ENCODE measurements at places on chromosomes 1 and 21.

DNA sequence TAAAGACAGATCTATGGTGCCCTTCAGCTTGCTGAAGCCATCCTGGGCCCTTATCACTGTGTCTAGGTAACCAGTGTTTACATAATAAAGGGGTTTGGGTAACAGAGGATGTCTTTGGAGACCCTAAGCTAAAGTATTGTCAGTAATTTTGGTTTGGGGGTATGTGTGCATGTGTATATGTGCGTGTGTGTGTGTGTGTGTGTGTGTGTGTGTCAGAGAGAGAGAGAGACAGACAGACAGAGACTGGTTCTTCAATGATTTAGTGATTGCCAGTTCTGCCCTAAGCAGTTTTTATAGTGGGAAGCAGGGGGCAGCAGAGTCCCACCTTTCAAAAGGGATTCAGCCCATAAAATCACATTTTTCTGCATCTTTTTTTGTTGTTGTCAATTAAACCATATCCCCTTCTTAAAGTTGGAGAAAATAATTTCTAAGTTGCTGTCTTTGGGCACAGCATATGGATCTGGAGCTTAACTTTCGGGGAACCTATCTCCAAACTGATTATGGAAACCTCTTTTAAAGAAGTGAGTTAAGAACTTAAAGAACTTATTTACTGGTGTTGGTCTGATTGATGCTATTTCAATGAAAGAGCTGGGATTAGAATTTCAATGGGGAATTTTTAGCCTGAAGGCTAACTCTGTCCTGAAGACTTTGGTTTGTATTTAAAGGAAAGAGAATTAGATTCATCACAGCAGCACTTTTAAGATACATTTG lies 51.1 kb downstream of the ZNF326 start:
- peak; percentile 50 for DNase-seq

DNA sequence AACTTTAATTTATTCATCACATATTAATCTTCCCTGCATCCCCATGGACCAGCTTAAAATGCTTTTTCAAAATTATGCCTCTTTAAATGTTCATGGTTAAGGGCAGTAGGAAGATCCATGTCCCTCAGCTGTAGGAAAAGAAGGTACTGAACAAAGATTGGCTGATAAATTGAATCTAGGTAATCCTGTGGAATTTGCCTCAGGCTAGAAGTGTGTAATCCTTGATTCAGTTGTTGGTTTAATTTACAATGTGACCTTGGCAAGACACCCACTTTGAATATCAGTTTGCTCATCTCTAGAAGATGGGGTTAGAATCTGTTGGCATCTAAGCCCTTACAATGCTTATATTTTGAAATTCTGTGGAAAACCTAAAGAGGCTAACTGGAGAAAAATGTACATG lies 6.1 kb downstream of the TTC4 start:
- no peak for DNase-seq

DNA sequence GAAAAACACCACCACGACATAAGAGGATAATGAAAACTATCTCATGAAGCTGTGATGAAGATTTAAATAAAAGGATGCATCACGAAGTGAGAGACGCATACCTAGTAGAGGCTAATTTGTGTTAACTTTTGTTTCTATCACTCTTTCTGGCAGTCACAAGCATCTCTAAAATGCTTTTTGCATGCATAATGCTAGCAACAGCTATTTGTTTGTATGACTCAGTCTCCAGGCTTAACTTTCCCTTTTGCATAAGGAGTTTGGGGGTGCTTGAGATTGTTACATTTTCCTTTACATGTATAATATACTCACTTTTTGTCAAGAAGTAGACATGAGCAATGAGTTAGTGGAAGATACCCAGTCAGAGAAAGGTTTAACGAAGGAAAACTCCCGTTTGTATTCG lies 385.4 kb downstream of the DISC1 start:
- no peak for DNase-seq

DNA sequence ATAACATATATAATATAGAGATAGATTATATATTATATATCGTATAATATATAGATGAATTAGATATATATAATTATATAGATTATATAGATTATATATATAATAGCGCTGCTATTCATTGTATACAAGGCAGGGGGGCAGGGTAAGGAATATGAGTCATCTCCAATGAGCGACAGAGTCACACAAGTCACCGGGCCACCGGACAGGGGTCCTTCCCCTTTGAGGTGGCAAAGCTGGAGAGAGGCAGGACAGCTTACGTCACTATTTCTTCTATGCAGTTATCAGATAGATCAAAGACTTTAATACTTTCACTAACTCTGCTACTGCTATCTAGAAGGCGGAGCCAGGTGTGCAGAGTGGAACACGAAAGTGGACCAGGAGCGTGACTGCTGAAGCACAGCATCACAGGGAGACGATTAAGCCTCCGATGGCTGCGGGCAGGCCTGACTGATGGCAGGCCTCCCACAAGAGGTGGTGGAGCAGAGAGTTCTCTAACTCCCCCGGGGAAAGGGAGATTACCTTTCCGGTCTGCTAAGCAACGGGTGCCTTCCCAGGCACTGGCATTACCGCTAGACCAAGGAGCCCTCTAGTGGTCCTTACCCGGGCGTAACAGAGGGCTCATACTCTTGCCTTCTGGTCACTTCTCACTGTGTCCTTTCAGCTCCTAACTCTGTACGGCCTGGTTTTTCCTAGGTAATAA lies 2154.7 kb downstream of the MRPL39 start:
- peak; percentile 73 for DNase-seq

DNA sequence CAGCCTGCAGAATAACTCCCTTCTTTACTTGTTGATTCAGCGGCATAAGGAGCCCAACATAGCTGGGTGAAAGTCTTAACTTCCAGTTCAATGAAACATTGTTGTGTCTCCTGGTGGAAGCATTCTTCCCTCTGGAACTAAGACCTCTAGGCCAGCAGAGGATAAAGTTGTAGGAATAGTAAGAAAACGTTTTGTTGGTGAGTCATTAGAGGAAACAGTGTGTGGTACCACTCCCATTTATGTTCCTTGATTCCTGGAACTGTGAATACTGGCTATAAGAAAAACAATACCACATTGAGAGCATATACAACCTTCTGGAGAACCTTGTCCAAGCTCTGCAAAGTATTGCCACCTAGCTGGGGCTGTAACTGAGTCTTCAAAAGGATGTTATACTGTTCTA lies 737.4 kb upstream of the ZP4 start:
- DNase-seq = no peak

DNA sequence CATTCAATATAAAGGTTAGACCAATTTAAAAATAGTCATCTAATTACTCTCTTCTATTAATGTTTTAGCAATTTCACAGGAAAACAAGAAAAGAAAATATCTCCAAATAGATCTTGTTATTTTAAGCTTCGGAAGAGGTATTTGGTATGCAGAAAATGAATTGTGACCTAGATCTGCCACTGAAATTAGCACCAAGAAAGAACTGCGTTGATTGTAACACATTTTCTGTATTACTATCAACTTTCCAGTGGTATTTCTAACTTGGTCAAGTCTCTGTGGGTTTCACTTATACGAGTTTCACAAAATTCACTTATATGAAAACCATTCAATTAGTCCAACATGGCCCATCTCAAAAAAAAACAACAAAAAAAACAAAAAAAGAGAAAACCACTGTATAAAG lies 11.8 kb downstream of the RSBN1 start:
- no peak for DNase-seq

Data from WTC11 (cell line).